ENCODE measurements at places on chromosomes 6 and 20.
A peak's percentile ranks its signal among the peaks of the same experiment; 100 is the strongest.

DNA sequence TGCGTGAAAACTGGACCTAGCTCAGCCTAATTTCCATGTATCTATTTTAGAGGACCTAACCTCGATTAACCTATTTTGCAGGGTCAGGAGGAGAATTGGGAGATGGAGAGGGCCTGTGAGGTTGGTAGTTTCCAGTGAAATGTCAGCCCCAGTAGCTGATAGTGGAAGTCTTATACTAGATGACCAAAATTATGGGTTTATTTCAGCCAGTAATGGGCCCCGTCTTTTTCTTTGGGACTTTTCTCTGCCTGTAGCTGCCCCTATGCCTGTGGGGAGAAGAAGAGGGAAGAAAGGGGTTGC lies 37.8 kb downstream of the RREB1 start:
- no peak for DNase-seq

DNA sequence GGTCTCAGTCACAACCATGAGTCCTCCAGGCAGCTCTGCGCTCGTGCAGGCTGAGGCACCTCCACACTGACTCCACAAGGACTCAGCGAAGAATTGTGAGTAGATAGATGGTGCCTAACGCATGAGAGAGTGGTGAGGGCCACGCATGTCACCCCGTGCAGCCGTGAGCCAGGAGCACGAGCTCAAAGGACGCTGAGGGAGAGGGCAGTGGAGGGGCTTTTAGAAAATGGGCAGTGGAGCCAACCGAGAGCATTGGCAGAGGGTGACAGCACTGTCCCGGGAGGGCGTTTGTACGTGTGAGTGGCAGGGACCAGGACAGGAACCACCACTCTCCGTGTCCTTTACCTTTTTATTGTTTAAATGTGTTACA lies 105.6 kb downstream of the PSMB1 start:
- no peak for DNase-seq

DNA sequence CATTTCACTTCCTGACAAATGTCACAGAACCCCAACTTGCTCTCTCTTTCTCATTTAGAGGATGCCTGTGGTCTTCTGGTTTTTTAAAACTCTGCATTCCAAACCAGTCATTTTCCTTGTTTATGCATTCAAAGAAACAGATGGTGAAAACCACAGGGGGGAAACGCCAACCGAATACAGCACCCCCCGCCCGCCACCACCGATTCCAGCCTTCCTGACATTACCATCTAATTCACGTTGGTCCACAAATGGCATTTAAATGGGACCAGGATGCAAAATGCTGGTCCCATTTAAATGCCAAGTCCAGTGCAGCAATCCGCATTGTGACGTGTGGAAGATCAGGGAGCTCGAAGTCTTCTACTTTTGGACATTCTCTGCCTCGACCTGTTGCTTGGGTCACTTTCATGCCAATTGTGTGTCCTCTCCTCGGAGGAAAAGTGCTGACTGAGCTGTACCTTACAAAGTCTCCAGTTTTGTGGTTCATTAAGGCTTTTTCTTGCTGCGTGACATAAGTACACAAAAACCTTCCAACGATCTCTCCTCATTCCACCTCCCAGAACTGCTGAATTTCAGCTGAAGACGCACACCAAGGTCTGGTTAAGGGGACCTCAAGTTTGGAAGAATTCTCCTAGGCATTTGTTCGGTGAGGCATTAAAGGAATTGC lies 35.8 kb downstream of the NEDD9 start:
- DNase-seq = peak; percentile 87

GRCh38 chr6:36814249-36814648 lies 25.0 kb downstream of the CPNE5 start:
- DNase-seq = no peak

- DNase-seq = no peak
Measured at GRCh38 chr6:32216998-32217397, 6.9 kb downstream of the NOTCH4 start.

DNA sequence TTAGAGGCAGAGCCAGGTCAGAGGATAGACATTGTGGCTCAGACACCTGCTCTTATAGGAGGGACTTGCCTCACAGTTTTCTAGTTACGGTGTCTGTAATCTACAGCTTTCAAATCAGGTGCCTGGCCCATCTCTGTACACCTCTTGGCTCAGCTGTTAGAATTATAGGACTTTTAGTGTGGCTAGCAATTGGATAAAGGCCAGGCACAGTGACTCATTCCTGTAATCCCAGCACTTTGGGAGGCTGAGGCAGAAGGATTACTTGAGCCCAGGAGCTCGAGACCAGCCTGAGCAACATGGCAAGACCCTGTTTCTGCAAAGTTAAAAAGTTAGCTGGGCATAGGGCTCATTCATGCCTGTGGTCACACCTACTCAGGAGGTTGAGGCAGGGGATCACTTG lies 20.0 kb downstream of the BRPF3 start:
- DNase-seq = no peak

DNA sequence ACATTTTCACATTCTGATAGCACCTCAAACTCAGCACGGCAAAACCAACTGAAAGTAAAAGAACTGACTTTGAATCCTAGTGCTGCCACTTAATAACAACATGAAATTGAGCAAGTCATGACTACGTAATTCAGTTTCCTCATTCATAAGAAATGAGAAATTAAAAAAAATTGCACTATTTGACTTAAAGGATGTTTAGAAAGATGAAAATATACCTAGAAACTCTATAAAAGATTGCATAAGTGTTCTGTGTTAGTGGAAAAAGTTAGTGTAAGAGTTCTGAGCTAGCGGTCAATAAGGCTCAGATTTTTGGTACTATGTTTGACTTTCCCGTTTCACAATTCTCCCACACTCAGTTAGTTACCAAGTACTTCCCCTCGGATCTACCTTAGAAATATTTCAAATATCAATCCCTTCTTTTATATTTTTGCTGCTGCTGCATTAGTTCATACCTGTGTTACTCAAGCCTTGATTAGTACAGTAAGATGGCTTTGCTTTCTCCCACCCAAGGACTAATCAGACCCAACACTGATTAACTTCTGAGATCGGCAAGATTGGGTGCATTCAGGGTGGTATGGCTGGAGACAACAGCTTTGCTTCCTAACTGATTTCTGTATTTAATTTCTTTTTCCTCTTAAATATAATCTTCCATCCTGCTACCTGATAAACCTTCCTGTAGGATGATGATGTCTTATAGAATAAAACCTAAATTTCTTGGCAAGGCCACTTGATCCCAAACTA lies 25.9 kb downstream of the ECHDC1 start:
- DNase-seq = no peak

DNA sequence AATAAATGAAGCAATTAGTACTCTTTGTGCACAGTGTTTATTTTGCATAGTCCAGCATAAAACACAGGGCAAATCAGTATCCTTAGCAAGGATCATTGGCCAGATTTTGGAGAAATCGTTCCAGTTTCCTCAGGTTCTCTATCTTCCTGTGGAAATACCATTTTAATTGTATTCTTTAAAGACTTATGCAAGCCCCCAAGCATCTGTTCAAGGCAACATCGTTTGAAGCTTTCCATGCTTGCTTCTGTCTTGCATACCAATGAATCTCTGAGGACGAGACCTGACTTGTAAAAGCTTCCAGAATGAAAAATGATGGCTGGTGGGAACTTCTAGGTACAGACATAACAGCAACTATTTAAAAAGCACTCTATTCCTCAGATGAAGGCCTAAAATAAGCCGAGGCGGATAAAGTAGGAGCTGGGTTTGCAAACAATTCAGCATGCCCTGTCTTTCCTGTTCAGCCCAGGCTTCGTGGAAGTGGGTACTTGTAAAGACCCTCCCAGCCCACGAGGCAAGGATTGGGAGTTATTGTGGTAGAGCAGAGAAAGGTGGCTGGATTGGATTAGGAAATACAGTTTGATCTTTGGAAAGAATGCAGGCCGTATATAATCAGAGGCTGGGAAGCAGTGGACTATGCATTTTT lies 21.6 kb downstream of the NRSN1 start:
- no peak for DNase-seq

GRCh38 chr20:37516811-37517750 lies 4.0 kb upstream of the NNAT start:
- no peak for DNase-seq

DNA sequence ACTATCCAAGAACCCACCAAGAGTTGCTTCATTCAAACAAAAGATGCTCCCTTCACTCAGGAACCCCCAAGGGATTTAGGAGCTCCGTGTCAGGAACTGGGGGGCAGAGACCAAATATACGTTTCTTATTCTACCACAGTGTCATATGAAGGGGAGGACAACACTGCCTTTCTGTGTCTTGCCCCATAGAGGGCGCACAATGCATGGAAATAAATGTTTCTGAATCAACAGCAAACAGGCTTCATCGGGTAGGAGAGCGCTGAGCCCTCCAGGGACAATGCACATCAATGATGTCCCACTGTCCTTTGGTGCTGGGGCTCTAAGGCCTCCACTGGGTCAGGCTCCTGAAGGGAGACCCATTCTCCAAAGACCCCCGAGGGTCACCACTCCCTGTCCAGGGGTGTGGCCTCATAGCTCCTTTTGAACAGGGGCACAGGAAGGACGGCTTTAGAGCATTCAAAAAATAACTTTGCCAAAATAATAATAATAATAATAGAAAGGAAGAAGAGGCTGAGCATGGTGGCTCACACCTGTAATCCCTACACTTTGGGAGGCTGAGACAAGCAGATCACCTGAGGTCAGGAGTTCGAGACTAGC lies 31.1 kb downstream of the PLG start:
- DNase-seq = no peak

Data from HS-27A (cell line).